Gastroesophageal sphincter (tissue), 4 donors: ENCODE measurements at places on chromosomes 3 and 15. TPM values are rescaled to one million over a fixed set of nuclear protein-coding genes. Genes with fewer than 3 reads are reported as not detected.

KLF15 gene
- total RNA-seq: 95.4 TPM

LRTM1 gene
- not detected for total RNA-seq

GP5 gene
- 0.31 TPM for total RNA-seq

TPM1 gene
- total RNA-seq: 3,599 TPM

C3orf70 gene
- 35.5 TPM for total RNA-seq

SAMMSON gene
- 2.3 TPM for total RNA-seq

TYRO3 gene
- 9.5 TPM for total RNA-seq

PLA1A gene
- 1.8 TPM for total RNA-seq

PODXL2 gene
- 2.0 TPM for total RNA-seq

SERINC4 gene
- not detected for total RNA-seq

C2CD4B gene
- 0.58 TPM for total RNA-seq

VWA5B2 gene
- total RNA-seq: not detected

- no peak for ATAC-seq
These were observed 5.9 kb downstream of the STOML1 start for GRCh38 chr15:73986055-73986775.

- no peak for ATAC-seq
These were observed 239.3 kb upstream of the GBE1 start for GRCh38 chr3:82000773-82001172.

DNA sequence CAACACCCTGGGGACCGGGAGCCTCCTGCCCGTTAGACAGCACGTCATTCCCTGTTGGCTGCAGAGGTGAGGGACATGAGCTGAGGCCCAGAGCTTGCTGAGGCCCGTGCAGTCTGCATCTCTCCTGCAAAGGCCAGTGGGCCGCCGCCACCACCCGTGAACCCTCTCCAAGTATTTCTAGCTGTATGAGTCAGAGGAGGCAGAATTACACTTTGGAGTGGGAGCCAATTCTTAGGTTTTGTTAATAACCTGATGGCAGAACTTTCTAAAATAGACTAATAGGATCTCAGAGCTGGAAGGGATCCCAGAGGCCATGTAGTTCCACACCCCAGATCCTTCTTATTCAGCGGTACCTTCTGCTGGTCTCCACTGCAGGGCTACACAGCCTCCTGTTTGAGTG, 335.2 kb upstream of the CTDSPL start:
- peak; percentile 92 for ATAC-seq

DNA sequence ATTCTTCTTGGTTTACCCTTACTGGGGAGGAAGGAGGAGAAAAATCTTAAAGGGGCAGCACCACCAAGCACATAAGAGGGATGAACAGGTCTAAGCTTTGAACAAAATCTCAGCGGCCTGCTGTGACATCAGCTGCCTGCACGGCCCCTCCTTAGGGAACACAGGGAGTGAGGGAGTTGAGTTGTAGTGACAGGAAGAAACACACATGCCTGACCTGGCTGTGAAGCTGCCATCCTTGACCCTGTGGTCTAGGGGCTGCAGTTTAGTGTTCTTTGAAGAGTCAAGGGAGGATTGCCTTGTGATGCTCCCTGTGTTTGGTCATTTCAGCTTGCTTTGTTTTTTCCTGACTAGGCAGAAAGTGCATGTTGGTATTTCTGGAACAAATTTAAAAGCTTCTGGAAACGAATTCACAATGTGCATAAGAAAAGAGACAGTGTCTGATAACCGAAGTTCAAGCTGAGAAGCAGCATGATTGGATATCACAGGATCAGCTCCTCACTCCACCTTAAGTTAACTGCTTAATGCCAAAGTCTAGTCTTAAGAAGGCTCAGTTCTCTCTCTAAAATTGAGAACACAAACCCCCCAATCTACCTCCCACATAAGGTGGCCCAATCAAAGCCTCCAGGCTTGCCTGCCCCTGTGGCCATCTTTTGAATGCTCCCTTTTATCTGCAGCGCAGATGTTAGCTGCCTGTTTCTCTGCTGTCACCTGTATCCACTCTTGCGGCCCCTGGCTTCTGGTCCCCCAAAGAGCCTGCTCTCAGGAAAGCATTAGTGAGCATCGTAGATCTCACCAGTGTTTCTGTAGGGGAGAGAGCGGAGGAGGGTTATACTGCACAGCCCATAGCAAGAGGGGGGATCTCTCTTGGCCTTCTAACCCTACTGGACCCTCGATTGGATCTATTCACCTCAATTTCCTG, 82.2 kb downstream of the SCN11A start:
- no peak for ATAC-seq

GRCh38 chr15:20346082-20346805, 195.4 kb downstream of the GOLGA6L6 start:
- ATAC-seq: no peak

- ATAC-seq: no peak
These were observed 198.4 kb downstream of the WNT5A start for GRCh38 chr3:55288657-55289056.

GRCh38 chr15:61115241-61115640, 113.9 kb downstream of the RORA start:
- no peak for ATAC-seq

DNA sequence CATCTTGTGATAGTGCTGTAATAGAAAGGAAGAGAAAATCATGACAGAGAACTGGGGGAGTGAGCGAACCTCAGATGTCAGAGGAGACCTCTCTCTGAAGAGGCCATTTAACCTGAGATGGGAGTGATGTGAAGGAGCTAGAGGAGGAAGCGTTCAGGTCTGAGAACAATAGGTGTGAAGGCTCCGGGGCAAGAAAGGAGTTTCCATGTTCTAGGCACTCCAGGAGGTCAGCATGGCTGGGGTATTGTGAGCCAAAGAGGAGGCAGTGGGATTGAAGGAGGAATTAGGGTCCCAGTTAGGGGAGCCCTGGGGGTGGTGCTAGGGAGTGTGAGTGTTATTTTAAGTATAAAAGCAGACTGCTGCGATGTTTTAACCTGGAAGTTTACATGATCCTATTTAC, 8.8 kb upstream of the FILIP1L start:
- ATAC-seq: no peak

DNA sequence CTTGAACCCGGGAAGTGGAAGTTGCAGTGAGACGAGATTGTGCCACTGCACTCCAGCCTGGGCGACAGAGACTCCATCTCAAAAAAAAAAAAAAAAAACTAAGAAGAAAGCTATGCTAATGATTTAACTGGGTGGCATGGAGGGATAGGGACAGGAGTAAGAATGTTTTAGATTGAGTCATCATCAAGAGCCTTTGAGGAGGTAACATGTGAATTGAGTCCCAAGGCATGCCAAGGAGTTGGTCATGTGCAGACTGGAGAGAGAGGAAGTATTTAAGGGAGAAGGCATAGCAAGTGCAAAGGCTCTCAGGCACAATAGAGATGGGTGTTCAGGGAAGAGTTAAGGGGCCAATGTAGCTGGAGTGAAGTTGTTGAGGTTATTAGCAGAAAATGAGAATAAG, 9.1 kb downstream of the BNC1 start:
- ATAC-seq: no peak

DNA sequence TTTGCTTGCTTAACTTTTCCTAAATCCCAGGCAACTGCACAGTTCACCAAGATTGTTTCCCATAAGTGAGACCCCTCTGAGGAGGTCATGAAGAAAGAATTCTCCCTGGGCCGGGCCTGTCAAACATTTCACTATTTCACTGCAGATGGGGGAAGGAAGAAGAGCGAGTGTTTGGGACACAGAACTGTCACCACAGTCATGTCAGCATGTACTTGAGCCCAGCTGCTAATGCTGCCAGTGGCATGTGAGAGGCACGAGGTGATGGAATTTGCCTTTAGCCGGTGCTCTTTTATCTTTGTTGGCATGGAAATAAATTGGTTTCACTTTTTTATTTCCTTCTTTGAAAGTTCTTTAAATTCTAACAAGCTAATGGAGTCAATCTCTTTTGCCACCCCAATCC, 277.9 kb upstream of the GADL1 start:
- no peak for ATAC-seq

DNA sequence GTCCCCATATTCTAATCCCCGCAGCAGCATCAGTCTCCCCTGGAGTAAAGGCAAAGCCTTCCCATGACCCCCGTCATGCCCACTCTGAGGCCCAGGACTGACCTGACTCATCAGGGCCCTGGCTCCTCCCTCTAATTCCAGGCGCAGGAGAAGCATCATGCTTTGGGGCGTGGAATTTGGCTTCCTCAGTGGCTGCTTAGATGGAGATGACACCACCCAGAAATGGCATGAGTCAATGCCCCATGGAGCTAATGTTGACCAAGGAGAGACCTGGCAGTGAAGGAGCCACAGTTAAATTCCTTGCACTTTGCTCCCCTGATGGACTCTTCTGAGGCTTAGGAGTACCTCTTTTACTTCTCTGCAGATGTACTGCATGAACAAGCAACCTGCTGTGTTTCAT, 204.2 kb upstream of the PROK2 start:
- no peak for ATAC-seq

- ATAC-seq: no peak
These were observed 10.2 kb downstream of the ALDH1L1 start for GRCh38 chr3:126170073-126170777.

- ATAC-seq: no peak
These were observed 164.5 kb downstream of the IGF1R start for GRCh38 chr15:98812716-98813446.

DNA sequence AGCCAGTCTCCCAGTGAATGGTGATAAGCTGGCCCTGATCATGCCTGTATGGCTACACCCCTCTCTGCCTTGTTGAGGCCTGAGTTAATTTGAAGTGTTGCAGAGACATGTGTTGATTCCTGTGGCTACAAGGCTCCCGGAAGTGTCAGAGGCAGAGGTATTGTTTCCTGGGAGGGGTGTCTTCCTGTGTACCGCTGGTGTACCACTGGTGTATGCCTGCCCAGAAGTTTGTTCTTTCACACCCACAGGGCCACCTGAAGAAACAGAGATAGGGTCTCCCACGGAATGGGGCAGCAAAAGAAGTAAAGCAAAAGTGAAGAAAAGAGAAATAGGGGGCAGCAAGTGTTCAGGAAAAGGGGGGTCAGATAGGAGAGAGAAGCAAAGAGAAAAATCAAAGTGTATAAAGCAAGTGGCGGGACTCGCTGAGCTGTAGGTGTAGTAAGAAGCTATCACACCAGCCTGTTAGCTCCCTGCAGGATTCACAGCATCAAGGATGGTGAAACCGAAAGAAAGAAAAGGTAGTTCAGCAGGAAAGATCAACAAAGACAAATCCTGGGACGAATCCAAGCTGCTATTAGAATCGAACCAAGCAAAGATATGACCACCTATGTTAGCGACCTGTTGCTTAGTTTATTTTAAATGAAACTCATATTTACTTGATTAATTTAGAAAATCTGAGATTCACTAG, 36.6 kb upstream of the CD47 start:
- ATAC-seq: no peak

DNA sequence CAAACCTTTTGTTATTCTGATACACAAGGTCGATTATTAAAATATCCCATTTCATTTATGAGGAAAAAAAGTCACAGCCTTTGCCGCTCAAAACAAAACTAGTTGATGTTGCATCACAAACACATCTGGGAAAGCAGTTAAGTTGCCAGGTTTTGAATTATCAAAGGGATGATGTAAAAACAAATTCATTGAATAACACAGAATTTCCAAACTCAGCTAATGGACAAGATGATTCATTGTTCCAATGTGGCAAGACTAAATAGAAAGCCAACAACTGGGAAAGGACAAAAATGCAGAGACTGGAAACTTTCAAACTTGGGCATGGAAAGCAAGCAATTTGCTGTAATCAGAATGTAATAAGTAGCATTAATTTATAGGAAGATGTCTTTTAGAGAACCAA, 610.0 kb upstream of the ZNF385D start:
- ATAC-seq: peak; percentile 78

DNA sequence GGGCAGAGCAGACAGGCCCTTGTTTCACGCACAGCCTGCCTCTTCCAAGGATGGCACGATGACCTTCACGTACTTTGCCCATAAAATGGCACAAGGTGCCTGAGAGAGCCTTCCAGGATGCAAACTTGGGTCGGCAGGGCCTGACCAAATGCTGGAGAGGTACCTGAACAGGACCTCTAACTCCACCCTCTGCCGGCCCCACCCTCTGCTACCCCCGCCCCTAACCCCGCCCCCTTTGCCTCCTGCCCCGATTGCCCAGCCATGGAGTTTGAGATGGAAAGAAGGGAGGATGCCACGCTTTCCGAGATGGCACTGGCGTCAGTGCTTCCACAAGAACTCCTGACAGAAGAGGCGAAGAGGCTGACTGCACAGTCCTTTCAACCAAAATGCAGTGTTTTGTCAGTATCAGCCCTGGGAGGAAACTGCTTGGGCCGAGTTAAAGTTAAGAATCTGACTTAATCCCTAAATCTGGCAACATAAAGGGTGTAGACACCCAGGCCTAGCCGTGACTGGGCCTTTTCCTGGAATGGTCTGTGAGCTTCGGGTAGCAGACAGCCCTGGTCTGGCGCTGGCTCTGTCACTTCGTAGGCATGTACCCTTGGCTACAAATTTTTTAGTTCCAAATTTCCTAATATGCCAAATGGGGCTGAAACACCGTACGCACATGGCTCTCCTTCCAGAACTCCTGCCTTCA, 230.3 kb upstream of the RGMA start:
- ATAC-seq: no peak

DNA sequence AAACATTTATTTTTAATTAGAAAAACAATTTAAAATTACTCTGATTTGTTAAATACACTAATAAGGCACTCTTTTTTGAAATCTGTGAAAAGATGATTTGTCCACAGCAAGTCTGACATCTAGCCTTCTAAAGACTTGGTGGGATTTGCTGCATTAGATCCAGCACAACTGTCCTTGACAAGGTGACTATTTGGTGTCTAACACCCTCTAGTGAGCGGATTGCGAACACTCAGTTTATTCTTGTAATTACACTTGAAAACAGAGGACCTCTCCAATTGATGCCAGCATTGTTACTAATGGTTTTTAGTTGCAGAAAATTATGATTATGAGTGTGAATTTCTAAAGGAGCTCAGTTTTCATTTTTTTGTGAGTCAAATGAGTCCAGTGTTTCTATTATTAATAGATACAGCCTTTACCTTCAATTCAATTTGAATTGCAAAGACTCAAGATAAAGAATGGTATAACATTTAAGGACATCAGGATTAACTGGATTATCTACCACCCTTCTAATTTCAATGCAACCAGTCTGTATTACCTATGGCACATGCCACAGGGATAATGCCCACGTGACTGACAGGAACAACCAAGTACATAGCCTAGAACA, 29.7 kb upstream of the STRIT1 start:
- peak; percentile 67 for ATAC-seq

- no peak for ATAC-seq
These were observed 19.4 kb upstream of the PPP4R2 start for GRCh38 chr3:72977060-72977808.

DNA sequence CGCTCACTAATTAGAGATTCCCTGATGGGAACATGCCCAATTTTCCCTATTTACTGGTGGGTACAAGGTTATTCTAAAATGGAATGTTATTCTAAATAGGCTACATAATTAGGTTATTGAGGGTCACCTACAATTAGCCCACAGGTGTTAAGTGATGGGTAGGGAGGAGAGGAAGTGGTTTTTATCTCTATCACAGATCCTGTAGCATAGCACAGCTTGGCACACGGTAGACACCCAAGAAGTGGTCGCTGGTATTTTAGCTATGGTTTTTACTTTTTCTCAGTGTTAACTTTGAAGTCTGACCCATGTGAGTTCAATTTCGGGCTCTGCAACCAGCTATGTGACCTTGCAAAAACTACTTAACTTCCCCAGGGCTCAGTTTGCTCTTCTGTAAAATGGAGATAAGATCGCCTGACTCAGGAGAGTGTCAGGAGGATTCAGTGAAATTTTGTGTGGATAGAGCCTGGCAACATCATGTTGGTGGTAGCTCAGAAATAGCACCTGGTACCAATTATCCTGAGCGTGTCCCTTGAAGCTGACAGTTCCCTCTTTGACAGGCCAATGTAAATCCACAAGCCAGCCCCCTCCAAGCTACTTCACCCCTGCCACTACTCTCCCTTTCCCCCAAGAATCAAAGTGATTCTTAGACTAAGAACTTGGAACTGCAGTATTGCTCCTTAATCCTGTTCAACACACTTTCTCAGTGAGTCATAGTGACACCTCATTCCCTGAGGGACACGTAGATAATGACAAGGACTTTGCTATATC, 8.7 kb upstream of the LMCD1 start:
- ATAC-seq: no peak
